ENCODE measurements at places on chromosomes 4 and X. TPM values are rescaled to one million over a fixed set of nuclear protein-coding genes. Genes with fewer than 3 reads are reported as not detected.

DNA sequence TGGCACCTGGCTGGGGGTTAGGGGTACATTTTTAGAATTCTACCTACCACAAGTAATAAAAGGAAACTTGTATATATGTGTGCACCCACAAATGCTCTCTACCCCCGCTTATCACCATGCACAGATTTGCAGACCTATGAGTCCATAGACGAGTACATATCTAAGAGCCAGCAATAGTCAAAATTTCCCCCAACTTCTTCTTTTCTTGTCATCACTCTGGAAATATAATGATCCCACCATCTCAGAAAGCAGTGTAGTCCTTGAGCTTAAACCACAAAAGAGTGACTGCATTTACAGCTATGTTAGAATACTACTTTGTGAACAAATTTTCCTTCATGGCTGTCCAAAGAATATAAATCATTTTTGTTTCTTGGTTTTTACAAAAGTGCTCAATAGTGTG lies 66.1 kb downstream of the LHFPL1 start:
- no peak for DNase-seq

Gene SOD3
- not detected for total RNA-seq

Gene MYOZ2
- total RNA-seq = not detected

- DNase-seq = no peak
Measured at GRCh38 chr4:33722800-33723516, 2521.4 kb downstream of the ARAP2 start.

DNA sequence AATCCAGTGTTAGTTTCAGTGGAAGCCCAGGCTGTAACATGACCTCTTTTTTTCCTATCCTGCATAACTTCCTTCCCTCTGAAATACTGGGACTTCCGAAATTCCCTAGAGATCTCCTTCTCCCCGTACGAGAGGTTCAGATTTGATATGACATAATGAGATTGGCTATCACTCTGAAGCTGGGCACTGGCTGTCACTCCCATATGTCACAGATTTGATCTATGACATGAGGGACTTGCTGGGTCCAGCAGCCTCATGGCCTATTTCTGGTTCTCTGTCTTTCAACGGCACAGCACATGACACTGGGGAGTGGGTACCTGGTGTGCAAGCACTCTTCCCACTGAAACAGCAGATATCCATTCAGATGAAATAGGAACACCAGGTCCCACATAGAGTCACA lies 36.7 kb downstream of the PF4 start:
- no peak for DNase-seq

GRCh38 chr4:138334346-138335016 lies 92.3 kb upstream of the SLC7A11 start:
- DNase-seq = no peak

Gene NKAP
- total RNA-seq = 3.0 TPM

GRCh38 chr4:181991369-181992108 lies 251.7 kb upstream of the TENM3 start:
- DNase-seq = no peak

Gene TREX2
- 7.8 TPM for total RNA-seq

Gene HAND2
- not detected for total RNA-seq

Gene C4orf51
- total RNA-seq = not detected

Gene ADH1B
- total RNA-seq = not detected

GRCh38 chr4:118284169-118284568 lies 68.6 kb downstream of the PRSS12 start:
- peak; percentile 32 for DNase-seq

- DNase-seq = no peak
Measured at GRCh38 chr4:114921790-114922591, 191.4 kb downstream of the NDST4 start.

Measured in mammary epithelial cell (primary cell).